ENCODE measurements at places on chromosomes 4 and X. TPM values are rescaled to one million over a fixed set of nuclear protein-coding genes. Genes with fewer than 3 reads are reported as not detected.

GRCh38 chr4:74114234-74114633 is 15.2 kb upstream of the CXCL2 start:
- no peak for DNase-seq

Gene FAM9C
- 0.65 TPM for polyA plus RNA-seq

Gene MAGEA2B
- not detected for polyA plus RNA-seq

Gene LRAT
- 0.44 TPM for polyA plus RNA-seq

Gene GPR34
- polyA plus RNA-seq = 6.0 TPM

Gene CHRDL1
- polyA plus RNA-seq = 10.5 TPM
